Neural crest cell (in vitro differentiated cells): ENCODE measurements at places on chromosomes 2 and 18.

DNA sequence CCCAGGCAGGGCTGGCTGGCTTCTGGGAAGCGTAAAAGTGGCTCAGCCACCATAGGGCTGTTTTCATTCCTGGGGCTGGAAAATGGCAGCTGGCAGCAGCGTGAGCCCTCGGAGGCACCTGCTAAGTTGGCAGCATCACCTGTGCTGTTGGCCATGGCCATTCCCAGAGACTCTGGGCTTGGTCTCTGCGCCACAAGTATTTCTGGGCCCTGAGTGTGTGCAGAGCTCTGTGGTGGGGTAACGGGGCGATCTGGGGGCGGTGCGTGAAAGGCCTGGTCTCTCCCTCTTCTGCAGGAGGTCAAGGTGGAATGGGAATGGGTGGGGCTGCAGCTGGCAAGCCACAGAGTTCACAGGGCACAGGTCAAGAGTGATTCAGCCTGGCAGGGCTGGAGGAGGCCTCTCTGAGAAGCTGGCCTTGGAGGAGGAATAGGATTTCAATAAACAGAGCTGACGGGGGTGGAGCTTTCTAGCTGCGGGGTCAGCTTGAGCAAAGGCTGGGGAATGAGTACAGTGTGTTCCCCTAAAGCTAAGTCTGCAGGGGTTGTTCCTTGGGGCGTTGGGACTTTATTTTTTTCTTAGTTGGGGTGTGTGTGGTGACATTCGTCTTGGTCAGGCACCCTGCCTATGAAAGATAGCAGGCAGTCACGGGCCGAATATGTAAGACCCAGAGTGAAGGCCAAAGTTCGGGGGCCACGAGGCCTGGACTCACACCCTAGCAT, 10.3 kb upstream of the NTSR2 start:
- no peak overlapping the region for H3K4me3 ChIP-seq
- peaks cover 35% of the 10 kb centered on the region for H3K4me1 ChIP-seq
- no peaks in the 10 kb centered on the region for H3K36me3 ChIP-seq
- no peak overlapping the region for H3K27ac ChIP-seq
- DNase-seq = no peak
- peaks cover 29% of the 10 kb centered on the region for H3K27me3 ChIP-seq

GRCh38 chr2:203997980-203998809, 61.6 kb downstream of the ICOS start:
- peaks cover 4% of the 10 kb centered on the region for H3K4me1 ChIP-seq
- no peaks in the 10 kb centered on the region for H3K36me3 ChIP-seq
- H3K27ac ChIP-seq = no peak overlapping the region
- H3K4me3 ChIP-seq = no peak overlapping the region

DNA sequence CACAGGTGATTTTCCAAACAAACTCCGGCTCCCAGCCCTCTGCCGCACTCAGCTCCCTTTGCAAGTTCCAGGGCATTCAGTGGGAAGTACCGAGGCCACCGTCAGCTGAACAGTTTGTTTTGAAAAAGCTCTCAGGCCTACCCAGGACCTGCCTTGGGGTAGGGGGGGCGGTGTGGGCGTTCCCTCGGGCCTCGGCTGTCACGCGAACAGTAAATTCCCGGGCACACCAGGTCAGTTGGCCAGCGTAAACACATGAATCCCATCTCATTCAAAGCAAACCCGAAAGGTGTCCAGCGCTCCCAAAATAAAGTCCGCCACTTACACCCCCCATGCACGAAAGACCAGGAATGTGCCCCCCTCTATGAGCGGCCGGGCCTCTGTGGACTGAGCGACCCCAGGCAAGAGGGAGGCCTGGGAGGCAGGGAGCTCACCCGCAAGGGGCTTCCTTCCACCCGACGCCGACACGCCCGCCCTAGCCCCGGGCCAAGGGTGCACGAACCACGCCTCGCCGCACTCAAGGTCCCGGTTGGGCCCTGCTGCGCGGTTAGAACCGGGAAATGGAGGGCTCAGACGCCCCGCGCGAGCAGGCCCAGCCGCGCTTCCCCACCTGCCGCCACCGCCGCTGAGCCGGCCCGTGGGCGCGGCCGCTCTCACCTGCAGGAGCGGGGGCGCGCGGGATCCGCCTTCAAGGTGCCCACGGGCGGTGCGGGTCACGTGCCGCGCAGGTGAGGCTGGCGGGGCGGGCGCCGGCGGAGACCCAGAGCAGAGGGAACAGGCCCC, at the start of gene WDSUB1:
Gene WDSUB1, minus strand, starts transcription at position 775 of the 780 bp plus-strand sequence. CDS start 3,634 bp downstream, outside the sequence.
- H3K27me3 ChIP-seq = no peaks in the 10 kb centered on the region
- H3K27ac ChIP-seq = peak within 1 kb of the TSS; percentile 83
- peak within 1 kb of the TSS; percentile 93 for H3K4me3 ChIP-seq
- DNase-seq = peak; percentile 28
- no peaks in the 10 kb centered on the region for H3K36me3 ChIP-seq

DNA sequence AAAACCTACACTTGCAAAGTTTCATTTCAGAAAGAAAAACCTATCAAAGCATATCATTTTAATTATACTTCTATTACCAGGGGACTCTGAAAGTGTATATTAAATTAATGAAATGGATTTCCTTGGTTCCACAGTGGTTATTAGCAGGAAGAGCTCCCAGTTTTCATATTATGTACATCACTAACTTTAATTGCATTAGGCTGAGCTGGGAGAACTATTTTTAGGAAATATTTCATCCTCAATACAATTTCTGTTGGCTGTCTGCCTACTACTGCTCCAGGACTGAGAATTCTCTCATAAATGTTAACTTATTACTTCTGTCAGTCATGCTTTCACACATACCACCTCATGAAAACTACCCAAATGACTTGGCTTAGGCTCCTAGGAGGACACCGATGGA, 301.4 kb downstream of the CMPK2 start:
- H3K4me3 ChIP-seq = no peak overlapping the region
- H3K4me1 ChIP-seq = no peaks in the 10 kb centered on the region
- H3K27ac ChIP-seq = no peak overlapping the region
- DNase-seq = no peak

DNA sequence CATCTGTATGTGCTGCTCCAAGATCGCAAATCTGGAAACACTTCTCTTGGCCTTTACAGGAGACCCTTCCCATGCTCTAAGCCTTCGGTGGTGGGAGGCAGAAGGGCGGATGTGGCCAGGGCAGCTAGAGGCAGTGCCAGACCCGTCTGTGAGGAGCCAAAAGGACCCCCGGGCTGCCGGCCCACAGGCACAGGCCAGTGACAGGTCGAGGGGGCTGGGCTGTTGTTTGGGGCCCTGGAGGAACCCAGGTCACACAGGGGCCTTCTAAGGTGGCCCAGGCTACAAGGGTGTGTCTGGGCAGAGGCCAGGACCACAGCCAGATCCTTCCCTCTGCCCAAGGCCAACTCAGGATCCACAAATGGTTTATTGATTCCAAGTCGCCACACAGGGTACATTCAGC, 49.4 kb downstream of the SLC66A2 start:
- no peak overlapping the region for H3K4me3 ChIP-seq
- no peak overlapping the region for H3K27ac ChIP-seq
- no peak for DNase-seq
- H3K36me3 ChIP-seq = peaks cover 37% of the 10 kb centered on the region
